Ovary (tissue), 10 donors: ENCODE measurements at places on chromosomes 2 and 18.

DNA sequence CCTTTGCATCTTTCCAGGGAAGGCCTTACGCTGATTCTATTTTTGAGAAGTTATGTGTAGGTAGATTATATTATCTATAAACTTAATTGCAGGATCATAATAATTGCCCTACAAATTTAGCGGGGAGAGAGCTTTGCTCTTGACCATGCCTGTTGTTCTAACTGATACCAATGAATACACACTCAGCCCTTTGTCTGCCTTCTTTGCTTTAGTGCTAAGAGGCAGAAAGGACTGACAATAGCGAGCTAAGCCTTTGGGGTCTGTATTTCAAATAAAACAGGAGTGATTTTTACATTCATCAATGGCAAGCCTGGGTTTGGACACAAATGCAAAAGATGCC is 115.3 kb upstream of the STON1 start:
- no peak for DNase-seq

GRCh38 chr18:73318739-73319479 is 451.1 kb upstream of the NETO1 start:
- DNase-seq, result no peak

GRCh38 chr2:12821656-12822055 is 104.9 kb downstream of the TRIB2 start:
- no peak for DNase-seq

DNA sequence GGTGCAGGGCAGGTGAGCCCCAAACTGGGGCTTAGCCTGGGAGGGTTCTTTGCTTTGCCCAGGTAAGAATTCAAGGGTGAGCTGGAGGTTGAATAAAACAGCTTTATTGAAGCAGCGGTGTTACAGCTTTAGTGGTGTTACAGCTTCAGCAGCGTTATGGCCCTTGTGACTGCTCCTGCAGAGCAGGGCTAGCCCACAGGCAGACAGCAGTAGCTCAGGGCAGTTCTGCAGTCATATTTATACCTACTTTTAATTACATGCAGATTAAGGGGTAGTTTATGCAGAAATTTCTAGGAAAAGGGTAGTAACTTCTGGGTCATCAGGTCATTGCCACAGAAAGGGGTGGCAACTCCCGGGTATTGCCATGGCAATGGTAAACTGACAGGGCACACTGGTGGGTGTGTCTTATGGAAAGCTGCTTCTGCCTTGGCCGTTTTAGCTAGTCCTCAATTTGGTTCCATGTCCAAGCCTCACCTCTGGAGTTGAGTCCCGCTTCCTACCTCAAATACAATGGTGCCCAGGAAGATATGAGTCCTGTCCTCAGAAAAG is 78.2 kb downstream of the THNSL2 start:
- no peak for DNase-seq

GRCh38 chr18:21458310-21458709 is 142.2 kb downstream of the ESCO1 start:
- no peak for DNase-seq

GRCh38 chr18:33600846-33601245 is 22.8 kb downstream of the ASXL3 start:
- DNase-seq, result no peak

GRCh38 chr2:161369311-161369710 is 46.8 kb upstream of the TBR1 start:
- DNase-seq, result no peak

GRCh38 chr18:26056291-26056690 is 34.1 kb downstream of the SS18 start:
- DNase-seq, result no peak

DNA sequence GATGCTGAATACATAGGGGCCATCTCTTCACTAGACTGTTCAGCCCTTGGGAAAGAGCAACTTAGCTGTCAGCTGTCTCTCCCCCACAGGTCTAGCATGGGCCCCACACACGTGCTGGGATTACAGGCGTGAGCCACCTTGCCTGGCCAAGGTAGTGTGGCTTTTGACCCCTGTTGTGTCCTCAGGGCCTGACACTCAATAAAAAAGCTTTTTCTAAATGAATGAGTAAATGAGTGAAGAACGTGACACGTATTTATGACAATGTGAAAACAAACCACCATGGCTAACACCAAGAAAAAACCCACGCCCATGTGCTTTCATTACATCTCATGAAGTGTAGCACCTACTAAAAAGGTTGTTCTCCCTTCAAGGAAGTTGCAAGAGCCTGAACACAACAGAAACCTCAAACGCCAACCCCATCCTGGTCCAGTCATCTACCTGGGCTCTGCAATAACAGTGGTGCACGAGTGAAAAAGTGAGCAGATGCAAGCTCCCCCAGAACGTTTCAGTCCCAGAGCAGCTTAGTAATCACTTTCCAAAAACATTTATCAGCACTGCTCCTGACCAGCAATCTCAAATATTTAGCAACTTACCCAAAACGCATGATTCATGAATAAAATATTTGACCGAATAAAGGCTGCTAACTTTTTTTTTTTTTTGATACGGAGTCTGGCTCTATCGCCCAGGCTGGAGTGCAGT is 3.4 kb downstream of the WDFY1 start:
- no peak for DNase-seq

DNA sequence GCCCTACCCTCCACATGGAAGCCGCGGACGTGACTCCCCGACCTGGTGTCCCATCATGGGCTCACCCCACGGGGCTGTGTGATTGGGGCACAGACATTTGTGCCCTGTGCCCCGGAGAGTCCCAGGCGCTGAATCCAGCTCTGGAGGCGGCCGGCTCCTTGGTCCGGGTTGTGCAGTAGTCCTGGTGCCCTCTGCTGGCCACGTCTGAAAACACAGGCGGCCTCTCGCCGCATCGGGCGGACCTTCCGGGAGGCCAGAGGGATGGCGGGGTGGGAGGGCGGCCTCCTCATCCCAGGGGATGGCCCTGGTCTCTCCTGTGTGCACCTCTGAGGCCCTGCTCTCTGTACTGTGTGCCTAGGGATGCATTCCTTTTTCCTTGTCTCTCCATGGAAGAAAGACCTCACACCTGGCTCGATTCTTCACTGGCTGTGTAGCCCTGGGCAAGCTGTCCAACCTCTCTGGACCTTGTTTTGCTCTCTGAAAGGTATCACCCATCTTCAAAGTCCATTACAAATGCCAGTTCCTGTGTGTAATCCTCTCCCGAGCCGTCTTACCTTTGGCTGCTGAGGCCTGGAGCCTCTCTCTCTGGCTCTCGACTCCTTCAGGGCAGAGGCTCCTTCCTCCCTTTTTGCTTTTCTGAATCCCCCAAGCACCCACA is 27.6 kb downstream of the CELF4 start:
- DNase-seq, result peak; percentile 79

DNA sequence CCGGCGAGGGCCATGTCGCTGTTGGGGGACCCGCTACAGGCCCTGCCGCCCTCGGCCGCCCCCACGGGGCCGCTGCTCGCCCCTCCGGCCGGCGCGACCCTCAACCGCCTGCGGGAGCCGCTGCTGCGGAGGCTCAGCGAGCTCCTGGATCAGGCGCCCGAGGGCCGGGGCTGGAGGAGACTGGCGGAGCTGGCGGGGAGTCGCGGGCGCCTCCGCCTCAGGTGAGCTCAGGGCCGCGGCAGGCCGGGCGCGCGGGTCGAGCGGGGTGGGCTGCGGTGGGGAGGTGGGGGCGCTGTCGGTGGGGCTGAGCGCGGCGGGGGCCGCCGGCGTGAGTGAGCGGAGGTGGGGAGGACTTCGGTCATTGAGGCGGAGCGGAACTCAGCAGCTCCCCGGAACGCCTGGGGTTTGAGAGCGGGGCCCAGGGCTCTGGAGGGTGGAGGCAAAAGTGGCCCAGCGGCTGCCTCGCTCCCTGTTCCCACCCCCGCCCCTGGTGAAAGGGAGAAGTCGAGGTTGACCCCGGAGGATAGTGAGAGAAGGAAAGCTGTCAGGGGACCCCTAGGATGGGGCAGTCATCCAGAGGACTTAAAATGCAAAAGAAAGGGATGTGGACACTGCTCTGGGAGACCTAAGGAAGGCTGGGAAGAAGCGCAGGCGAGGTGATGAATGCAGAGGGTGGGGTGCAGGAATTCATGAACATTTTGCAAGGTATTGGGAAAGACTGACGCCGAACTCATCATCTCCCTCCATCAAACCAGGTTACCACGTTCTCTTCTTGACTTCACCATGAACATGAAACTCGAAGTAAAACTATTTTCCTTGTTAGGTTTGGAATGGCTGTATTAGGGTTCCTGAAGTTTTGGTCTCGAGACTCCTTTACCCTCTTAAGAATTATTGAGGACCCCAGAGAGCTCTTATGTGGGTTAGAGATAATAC is 633 bp downstream of the MALT1 start:
- DNase-seq, result peak; percentile 66

DNA sequence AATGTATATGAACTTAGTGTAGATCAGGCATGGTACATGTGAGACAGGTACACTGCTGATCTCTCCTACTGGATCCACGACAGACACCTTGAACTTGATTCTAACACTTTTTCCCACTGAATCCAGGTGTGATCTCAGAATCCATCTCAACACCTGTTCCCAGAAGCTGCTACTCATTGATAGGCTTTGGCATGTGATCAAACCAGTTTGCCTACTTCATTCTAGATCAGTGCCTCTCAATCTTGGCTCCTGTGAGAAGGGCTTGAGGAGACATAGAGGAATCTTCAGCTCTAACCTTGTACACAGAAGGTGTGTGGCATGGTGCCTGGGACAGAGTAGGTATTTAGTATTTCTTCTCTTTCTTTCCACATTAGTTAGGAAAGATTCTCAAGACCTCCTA is 212.3 kb upstream of the ATP5MC3 start:
- no peak for DNase-seq

- DNase-seq, result peak; percentile 27
Observed at GRCh38 chr2:42928161-42928691, 135.8 kb upstream of the HAAO start.

GRCh38 chr2:239574434-239575156 is 173.8 kb upstream of the HDAC4 start:
- no peak for DNase-seq

DNA sequence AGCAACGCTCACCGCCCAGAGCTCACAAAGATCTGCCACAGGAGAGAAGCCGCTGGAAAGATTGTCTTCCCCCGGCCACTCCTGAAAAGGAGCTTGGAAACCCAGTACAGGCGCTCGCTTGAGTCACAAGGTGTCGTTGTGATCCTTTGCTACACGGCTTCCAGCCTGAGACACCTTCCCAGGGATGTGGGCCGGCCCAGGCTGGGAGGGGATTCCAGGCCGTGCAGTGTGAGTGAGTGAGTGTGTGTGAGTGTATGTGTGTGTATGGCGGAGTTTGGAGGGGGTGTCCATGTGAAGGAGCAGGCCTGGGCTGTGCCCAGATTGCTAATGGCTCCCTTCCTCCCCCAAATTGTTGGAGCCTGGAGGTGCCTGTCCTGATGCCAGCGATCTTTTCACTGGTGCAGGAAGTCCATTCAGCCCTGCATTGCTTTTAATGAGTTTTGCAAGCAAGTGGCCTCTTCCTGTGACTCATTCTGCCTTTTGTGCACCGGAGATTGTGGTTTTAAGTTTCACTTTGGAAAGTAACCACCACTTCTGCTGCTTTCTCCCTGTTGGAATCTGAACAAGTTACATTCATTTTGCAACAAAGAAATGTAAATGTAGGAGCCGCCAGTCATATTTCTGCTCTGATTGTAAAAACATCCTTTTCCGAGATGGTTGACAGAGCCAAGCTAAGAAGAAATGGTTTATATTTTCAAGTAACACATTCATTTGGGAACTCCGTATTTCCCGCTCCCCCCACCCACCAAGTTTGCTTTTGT is 83.7 kb downstream of the LPIN1 start:
- peak; percentile 66 for DNase-seq

DNA sequence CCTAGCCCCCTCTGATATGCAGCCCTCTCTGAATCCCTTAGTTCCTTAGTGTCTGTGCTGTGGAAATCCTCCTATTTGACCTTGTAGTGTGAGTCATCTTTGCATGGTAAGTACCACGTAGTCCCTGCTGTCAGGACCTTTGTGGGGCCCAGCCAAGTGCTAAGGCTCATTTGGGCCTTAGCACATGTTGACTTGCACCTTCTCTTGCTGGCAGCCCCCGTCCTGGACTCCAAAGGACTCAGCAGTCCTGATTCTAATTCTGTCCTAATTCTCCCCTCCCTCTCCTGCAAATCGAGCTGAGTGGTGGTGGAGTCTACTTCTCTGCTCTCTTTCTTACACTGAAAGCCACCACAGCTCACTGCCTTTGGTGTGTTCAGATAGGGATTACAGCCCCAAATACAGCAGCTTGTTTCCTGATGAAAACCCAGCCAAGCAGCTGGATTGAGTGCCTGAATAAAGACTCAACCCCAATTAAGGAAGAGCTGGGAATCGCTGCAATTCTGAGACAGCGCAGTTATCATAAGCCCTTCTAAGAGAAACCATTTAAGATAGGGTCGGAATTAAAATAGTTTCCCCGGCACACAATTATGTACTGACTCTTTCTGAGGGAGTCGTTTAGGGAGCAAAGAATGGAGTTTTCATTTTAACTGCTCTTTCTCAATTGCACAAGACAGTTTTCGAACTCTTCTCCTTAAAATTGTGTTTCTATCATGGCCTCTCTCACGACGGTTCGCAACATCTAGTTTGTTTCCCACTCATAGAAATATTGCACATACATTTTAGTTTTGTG is 215.6 kb upstream of the TNP1 start:
- peak; percentile 85 for DNase-seq

- DNase-seq, result no peak
Observed at GRCh38 chr18:42048158-42048557, 93.1 kb downstream of the PIK3C3 start.

DNA sequence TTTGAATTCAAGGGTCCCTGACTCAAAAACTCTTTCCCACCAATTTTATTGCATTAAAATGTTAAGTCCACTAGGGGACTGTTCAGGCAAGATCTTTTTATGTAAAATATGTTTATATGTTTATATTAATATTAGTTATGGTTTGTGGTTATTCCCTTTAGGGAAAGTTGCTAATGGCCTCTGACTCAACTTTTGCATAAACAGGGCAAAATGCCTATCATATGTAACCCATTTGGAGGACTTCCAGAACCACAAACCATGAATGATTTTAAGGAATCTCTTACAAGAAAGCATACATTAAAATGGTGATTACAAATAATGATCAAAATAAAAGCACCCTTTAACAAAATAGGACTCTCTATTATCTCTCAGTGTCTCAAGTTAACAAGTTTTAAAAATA is 1484.5 kb upstream of the ZEB2 start:
- DNase-seq, result no peak

GRCh38 chr2:118881490-118882129 is 34.2 kb upstream of the EN1 start:
- no peak for DNase-seq

GRCh38 chr2:2876331-2877221 is 501.0 kb downstream of the EIPR1 start:
- no peak for DNase-seq

DNA sequence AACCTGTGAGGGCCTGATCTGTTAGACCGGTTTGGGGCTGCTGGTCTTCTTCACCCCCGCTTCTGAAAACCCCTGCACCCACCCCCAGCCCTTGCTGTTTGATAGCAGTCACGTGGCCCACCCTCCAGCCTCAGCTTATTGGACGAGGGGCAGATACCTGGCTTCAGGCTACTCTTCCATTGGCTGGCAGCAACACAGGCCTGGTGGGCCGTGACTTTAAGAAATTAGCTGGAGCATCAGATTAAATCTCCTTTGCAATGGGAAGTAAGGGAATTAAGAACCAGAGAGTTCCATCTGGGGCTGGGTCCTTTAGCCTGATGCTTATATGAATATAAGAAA is 107.3 kb downstream of the KLHL29 start:
- no peak for DNase-seq
